ENCODE measurements at places on chromosomes 6 and 20. TPM values are rescaled to one million over a fixed set of nuclear protein-coding genes. Genes with fewer than 3 reads are reported as not detected.

The METTL24 gene
- total RNA-seq, result not detected

The SAMD10 gene
- 14.4 TPM for total RNA-seq

The TRIM40 gene
- total RNA-seq, result not detected

The RIMS1 gene
- total RNA-seq, result not detected

The RXRB gene
- total RNA-seq, result 51.5 TPM

The RIMS4 gene
- 0.13 TPM for total RNA-seq

The CRYBG1 gene
- total RNA-seq, result 49.3 TPM

DNA sequence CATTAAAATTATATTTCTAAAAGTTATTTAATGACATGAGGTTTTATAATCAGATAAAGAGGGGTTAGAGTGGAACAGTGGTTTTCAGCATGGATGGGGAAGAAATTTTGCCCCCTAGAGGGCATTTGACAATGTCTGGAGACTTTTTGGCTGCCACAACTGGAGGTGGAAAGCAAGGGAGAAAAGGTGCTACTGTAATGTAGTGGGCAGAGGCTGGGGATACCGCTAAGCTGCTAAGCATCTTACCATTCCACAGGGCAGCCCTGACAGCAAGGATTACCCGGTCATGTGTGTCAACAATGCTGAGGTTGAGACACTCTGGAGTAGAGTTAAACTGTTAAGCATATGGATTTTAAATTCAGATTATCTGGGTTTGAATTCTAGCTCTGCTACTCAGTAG is 52.9 kb upstream of the FABP7 start:
- no peak overlapping the region for H3K27ac ChIP-seq
- peak; percentile 25 for DNase-seq
- no peaks in the 10 kb centered on the region for H3K36me3 ChIP-seq
- H3K27me3 ChIP-seq, result no peaks in the 10 kb centered on the region
- H3K4me1 ChIP-seq, result no peaks in the 10 kb centered on the region

DNA sequence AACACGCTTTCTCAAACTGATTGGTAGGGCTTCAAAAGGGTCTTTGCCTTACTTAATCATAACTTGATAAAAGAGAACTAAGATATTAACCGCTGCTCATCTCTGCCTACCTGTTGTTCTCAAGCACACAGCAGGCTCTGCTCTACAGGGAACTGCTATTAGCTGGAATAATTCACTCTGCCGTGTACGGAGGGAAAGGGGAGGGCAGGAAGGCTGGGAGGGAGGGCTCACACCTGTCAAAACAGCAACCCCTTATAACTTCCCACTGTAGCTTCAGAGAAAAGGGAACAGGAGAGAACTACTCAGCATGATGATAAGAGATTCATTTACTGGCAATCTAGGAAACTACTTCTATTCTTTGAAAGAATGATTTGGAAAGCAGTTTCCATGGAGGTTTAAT is 75.1 kb downstream of the ZMYND8 start:
- no peak overlapping the region for H3K27ac ChIP-seq
- no peak overlapping the region for H3K4me3 ChIP-seq
- peaks cover 19% of the 10 kb centered on the region for H3K4me1 ChIP-seq
- DNase-seq, result no peak

DNA sequence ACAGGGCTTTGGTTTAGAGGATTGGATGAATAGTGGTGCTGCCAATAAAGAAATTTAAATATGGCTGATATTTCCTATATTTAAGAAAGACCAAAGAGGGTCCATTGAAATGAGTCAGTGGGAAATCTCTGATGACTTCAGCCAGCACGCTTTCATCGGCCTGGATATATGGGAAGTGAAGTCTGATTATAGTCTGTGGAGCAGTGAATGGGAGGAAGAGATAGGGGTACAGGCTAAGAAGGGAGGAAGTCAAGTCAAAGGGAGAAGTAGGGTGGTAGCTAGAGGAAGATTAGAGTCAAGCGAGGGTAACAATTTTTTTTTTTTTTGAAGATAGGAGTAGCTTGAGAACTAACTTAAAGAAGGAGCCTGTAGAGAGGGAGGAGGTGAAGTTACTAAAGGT is 22.7 kb downstream of the SLC16A10 start:
- no peak for DNase-seq
- no peaks in the 10 kb centered on the region for H3K36me3 ChIP-seq
- H3K4me3 ChIP-seq, result no peak overlapping the region
- H3K27ac ChIP-seq, result no peak overlapping the region

DNA sequence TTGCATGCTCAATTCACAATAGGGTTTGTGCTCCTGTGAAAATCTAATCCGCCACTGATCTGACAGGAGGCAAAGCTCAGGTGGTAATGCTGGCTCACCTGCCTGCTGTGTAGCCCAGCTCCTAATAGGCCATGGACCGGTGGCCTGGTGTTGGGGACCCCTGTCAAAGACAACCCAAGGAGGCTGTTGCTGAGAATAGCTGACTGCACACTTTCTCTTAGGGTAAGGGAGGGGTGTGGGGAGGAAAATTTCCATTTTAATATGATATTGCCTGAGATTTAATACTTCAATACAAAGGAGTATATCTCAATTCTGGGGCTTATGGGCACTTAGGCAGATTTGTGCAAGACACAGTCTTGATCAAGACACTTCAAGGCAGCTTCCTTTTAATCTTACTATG is 105.8 kb downstream of the ALDH8A1 start:
- H3K27me3 ChIP-seq, result no peaks in the 10 kb centered on the region
- H3K27ac ChIP-seq, result no peak overlapping the region
- no peaks in the 10 kb centered on the region for H3K4me1 ChIP-seq
- no peak for DNase-seq
- no peaks in the 10 kb centered on the region for H3K36me3 ChIP-seq

- H3K4me3 ChIP-seq, result peak overlapping the region; percentile 58
- no peaks in the 10 kb centered on the region for H3K36me3 ChIP-seq
- peak; percentile 78 for DNase-seq
- no peaks in the 10 kb centered on the region for H3K27me3 ChIP-seq
- H3K4me1 ChIP-seq, result peaks cover 9% of the 10 kb centered on the region
Observed at GRCh38 chr6:27545271-27546046, 72.6 kb upstream of the ZNF184 start.

DNA sequence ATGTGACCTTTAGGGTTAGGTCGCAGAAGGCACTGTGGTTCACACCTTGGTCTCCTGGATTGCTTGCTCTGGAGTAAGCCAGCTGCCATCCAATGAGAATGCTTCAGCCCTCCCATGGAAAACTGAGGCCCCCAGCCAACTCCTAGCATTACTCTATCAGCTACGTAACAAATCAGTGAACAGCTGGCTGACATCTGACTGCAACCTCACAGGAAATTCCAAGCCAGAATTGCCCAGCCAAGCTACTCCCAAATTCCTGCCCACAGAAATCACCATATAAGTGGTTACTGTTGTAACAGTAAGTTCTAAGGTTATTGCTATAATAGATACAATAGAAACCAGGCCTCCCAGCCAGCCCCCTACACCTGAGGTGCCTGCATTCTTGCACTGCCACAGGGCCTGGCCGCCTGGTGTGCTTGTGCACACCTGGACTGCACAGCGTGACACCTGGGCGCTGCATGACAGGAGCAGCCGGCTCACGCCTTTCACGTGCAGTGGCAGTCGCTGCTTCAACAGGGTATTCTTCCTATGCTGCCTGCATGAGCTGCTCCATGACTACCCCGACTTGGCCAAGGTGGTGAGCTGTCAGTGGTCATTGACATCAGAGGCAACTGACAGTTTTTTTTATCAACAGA is 429.7 kb upstream of the RUNX2 start:
- H3K4me3 ChIP-seq, result no peak overlapping the region
- H3K27ac ChIP-seq, result no peak overlapping the region
- no peaks in the 10 kb centered on the region for H3K4me1 ChIP-seq
- H3K36me3 ChIP-seq, result no peaks in the 10 kb centered on the region
- no peaks in the 10 kb centered on the region for H3K27me3 ChIP-seq
- no peak for DNase-seq

- no peak overlapping the region for H3K4me3 ChIP-seq
- no peak overlapping the region for H3K27ac ChIP-seq
- peak; percentile 48 for DNase-seq
- H3K27me3 ChIP-seq, result no peaks in the 10 kb centered on the region
Observed at GRCh38 chr6:144528743-144529425, 243.7 kb downstream of the UTRN start.

DNA sequence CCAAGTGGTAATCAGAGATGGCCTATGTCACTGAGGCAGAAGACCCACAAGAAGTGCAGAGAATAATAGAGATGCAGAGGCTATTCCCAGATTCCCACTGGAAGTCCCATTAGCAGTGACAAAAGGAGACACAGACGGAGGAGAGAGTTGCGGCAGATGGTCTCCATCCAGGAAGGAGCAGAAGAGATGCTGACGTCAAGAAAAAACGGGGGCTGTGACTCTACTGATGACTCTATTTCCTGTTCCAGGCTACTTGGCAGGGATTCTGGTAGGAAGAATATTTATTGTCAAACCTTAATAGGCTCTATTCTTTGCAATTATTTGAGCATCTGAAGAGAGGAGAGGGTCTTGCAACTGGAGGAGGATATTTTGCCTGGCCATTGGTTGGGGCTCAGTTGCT is 246.0 kb upstream of the ECI2 start:
- H3K4me1 ChIP-seq, result no peaks in the 10 kb centered on the region
- H3K4me3 ChIP-seq, result no peak overlapping the region
- no peaks in the 10 kb centered on the region for H3K36me3 ChIP-seq
- H3K27me3 ChIP-seq, result no peaks in the 10 kb centered on the region
- DNase-seq, result no peak

Data from PC-9 (cell line).